CD4-positive, alpha-beta T cell (primary cell): ENCODE measurements at places on chromosomes 6 and 20.

DNA sequence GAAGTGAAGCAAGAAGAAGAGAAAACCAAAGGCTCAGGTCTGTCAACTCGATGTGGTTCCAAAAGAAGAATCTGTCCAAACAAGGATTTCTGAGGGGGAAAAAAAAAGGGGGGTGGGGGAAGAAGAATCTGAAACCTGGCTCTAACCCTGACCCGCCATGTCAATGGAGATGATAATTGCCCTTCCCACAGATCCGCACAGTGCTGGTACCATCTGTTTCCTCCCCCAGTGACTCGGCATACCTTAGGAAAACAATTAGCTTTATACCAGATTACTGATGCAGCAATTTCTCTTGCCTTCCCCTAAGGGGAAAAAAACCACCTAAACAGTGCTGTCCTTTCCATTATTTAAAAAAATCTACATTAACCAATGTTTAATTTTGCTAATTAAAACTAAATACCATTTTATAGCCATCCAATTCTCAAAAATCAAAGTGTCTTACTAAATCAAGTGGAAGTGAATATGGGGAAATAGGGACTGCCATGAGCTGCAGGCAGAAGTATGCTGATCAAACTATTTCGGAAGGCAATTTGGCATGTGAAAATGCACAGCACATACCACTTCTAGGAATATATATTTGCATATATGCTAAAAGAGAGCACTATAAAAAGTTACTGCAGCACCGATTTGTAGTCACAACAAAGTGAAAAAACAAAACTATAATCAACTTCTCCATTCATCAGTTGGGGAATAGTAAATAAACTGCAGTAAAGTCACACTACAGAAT, 46.8 kb downstream of the MAP7 start:
- DNase-seq: no peak

- DNase-seq: no peak
These were observed 4.0 kb downstream of the KIZ start for GRCh38 chr20:21129861-21130260.

DNA sequence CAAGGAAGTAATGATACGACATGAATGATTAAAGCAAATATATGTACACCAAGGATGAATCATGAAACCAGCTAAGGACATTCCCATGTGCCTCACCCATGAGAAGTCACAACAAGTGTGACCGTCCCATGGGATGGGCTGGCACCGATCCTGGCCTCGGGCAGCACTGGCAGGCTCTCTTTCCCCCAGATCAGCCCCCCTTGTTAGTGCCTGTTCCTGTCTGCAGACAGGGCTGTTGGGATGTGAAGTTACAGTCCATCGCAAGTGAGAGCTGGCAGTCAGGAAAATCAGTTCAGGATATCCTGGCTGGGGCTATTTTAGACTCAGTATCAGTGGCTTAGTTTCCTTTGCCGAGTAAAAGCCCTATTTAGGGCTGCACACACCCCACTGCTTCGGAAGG, 129.2 kb upstream of the SNX9 start:
- DNase-seq: no peak

GRCh38 chr6:136791296-136792094, 782 bp downstream of the MAP3K5 start:
- peak; percentile 45 for DNase-seq

- no peak for DNase-seq
These were observed 13.0 kb upstream of the F13A1 start for GRCh38 chr6:6333501-6333900.

- DNase-seq: no peak
These were observed 40.4 kb upstream of the ARHGAP18 start for GRCh38 chr6:129750360-129750759.
